ENCODE measurements at places on chromosomes 13 and 19.
A peak's percentile ranks its signal among the peaks of the same experiment; 100 is the strongest.

GRCh38 chr13:78826936-78827335 lies 168.0 kb upstream of the OBI1 start:
- DNase-seq, result no peak

DNA sequence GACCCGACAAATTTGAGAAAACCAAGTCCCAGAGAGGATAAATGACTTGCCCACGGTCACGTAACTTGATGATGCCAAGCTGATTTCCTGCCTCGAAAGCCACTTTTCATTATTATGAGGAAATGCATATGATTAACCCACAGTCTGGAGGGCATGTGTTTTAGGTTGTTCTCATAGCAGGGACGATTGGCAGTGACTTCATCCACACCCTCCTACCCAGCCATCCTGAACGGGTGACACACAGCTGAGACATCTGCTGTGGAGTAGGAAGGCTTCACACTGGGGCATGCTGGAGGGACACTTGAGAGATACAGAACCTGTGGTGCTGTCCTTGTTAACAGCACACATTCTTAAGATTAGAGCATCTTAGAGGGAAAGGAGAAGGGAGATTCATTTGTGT lies 65.4 kb upstream of the WDFY2 start:
- DNase-seq, result no peak

GRCh38 chr19:58440556-58440955 lies 603 bp upstream of the ZNF132 start:
- DNase-seq, result no peak

- no peak for DNase-seq
Observed at GRCh38 chr19:3656073-3656746, 29.6 kb upstream of the CACTIN start.

DNA sequence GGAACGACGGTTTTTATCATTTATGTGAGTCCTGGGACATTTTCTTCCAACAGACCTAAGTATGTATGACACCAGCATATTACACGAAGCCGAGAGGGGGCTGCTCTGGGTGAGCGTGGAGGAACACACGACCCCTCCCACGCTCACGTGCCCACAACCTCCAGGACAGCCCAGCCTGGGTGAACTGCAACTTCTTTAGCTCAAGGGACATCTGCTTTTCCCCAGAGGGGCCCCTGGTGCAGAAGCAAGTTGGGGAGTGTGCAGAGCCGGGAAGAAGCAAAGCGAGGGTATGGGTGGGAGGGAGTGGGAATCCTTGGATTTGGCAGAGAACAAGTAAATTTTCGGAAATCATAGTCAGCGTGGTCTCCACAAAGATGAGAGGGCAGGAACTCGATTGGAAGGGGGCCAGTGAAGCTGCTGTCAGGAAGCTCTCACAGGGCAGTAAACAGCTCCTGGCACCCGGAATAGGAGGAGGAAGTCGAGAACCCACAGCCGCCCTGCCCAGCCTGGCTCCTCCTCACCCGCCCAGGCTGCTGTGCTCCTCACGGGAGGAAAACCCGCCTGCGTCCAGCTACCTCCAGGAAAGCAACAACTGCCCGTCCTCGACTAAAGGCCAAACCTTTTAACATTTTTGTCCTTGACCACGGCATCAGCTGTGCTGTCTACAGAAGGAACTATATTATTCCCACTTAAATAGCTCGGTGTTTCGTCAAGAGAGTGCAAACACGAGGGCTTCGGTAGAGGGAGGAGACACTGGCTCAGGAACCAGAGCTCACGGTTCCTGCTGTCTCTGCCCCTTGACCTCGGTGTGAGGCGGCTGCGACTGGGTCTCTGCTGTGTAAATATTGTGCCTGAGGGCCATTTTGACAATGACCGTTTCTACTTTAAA lies 17.2 kb upstream of the CFAP97D2 start:
- DNase-seq, result no peak

- DNase-seq, result no peak
Observed at GRCh38 chr13:33280923-33281322, 4.6 kb downstream of the STARD13 start.

DNA sequence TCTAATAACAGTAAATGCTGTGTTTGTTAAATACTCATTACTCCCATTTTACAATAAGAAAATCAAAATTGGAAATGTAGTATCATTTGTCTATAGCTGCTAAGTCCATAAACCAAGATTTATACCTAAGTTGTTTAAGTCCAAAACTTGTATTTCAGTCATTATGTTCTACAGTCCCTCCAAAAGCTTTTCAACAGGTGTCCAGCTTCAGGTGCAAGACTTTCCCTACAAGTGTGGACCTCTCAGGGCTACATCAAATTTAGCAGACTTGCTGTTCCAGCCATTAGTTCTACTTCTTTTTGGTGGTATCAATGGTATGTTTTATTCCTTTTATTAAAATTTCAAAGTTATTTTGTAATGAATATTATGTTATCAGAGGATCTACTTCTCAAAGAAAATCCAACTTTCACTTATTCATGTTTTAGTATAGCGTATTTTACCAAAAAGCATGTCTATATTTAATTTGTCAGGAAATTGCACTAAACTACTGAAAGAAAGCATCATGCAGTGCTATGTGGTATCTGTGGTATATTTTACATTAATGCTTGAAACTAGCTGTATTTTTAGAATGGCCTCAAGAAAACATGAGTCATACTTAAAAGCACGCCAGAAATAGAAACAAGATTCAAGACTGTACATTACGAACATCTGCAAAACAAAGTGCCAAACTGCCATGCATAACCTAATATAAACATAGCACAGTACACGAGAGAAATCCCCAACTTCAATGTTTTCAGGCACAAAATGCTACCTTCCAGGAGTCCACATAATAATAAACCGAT lies 44.5 kb downstream of the VWA8 start:
- peak; percentile 64 for DNase-seq

- DNase-seq, result no peak
Observed at GRCh38 chr13:73984949-73985691, 149.1 kb downstream of the KLF12 start.

GRCh38 chr13:24220086-24220703 lies 59.7 kb downstream of the SPATA13 start:
- DNase-seq, result peak; percentile 61

DNA sequence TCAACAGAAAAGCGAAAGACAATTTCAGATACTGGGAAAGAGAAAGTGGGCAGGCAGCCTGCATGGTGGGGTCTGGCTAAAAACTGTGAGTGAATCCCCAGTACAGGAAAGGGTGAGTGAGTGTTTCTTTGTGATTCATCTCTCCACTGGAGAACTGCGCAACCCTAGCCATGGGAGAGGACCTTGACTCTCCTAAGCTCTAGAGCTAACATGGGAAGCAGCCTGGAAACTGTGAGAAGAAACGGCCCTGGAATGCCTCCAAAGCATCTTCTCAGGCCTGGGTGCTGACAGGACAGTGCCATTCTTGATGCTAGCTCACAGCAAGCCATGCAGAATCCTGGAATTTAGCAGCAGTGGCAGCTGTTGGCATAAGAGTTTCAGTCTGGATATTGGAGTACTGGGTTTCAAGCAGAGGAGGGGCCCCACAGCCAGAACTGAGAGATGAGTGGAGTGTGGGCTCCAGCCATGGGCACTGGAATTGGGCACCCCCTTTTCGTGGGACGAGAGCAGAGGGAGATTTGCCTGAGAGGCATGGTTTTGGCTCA lies 18.7 kb upstream of the SLAIN1 start:
- DNase-seq, result no peak

DNA sequence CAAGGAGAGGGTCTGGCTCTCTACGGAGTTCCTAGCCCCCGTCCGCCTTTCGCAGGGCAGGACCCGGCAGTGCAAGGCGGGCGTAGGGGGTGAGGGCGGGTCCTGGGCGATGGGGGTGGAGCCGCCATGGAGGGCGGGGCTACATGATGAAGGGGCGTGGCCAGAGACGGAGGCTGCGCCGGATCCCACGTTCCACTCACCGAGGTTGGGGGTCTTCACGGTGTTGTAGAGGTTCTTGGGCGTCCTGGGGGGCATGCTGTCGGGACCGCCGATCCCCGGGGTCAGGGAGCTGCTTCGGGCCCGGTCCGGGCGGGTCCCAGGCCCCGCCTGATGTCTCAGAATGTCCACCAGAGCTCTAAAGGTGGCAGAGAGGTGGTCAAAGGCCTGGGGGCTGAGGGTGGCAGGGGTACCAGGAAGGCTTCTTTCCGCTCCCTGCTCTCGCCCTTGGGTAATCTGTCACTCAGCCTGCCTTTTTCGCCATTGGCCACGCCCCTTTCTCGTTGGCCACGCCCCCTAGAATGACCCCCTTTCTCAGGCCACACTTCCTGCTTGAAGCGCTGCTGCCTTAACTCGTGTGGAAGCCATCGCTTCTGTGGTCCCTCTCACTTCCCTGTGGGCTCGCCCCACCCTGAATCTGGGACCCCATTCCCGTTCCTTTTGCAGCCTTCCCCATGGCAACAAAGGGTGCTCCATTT lies 2.5 kb downstream of the SHISA7 start:
- no peak for DNase-seq

DNA sequence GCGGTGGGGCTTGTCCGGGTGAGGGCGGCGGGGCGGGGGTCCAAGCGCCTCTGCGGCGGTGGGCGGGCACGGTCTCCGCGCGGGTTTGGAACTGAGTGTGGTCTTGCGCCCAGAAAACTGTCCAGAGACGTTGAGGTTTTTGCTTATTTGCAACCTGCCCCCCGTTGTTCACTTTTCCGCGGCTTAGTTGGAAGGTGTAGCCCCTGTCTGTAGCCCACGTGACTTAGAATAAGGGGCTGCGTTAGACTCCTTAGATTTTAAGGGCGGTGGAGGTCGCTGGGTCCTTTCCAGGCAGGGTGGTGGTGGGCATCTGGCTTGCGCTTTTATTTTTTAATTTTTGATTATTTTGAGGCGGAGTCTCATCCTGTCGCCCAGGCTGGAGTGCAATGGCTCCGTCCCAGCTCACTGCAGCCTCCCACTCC lies 748 bp downstream of the RPS15 start:
- no peak for DNase-seq

GRCh38 chr19:49453757-49454240 lies 774 bp downstream of the ALDH16A1 start:
- DNase-seq, result no peak

- DNase-seq, result no peak
Observed at GRCh38 chr19:8192221-8192820, 16.8 kb upstream of the CERS4 start.

DNA sequence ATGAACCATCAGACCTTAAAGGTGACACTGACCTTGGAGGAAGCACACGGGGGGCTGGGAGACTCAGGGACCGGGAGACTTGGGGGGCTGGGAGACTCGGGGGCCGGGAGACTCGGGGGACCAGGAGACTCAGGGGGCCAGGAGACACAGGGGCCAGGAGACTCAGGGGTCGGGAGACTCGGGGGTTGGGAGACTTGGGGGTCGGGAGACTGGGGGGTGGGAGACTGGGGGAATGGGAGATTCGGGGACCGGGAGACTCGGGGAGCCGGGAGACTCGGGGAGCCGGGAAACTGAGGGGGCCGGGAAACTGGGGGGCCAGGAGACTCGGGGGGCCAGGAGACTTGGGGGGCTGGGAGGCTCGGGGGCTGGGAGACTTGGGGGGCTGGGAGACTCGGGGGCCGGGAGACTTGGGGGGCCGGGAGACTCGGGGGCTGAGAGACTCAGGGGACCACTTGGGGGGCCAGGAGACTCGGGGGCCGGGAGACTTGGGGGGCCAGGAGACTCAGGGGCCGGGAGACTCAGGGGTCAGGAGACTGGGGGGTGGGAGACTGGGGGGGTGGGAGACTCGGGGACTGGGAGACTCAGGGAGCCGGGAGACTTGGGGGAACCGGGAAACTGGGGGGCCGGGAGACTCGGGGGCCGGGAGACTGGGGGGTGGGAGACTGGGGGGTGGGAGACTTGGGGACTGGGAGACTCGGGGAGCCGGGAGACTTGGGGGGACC lies 62.9 kb downstream of the RASA3 start:
- DNase-seq, result no peak

- DNase-seq, result no peak
Observed at GRCh38 chr19:14565298-14565679, 6.6 kb downstream of the NDUFB7 start.

DNA sequence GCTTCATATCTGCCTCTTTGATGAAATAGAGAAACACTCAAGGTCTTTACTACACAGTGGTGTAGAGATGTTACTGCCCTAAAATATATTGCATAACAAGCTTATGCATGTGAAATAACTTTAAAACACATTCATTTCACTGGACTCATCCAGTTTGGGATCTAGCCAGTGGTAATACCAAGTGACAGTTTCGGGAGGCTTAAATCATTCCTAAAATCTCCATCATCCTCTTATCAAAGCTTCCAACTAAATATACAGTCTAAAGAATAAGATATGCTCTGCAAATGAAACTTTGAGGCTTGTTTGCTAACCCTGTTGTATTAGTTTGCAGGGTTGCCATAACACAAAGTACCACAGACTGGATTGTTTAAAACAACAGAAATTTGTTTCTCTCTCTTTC lies 52.8 kb downstream of the THSD1 start:
- peak; percentile 75 for DNase-seq

DNA sequence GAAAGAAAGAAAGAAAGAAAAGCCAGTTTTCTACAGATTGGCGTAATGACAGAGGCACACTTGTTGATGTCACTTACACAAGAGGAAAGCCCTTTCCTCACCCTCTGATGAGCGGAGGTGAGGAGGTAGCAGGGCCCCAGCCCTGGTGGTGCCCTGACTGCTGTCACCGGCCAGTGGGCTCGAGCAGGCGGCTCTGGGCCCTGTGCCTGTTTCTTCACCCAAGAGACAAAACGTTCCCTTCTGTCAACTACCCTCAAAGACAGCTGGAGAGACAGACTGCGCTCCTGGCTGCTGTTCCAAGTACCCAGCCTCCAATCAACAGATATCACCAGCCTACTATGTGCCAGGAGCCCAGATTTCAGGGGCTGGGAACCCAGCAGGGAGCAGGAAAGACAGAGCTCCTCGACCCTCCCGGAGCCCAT lies 10.1 kb downstream of the EPS15L1 start:
- no peak for DNase-seq

- no peak for DNase-seq
Observed at GRCh38 chr13:98994896-98995295, 17.0 kb upstream of the DOCK9 start.

DNA sequence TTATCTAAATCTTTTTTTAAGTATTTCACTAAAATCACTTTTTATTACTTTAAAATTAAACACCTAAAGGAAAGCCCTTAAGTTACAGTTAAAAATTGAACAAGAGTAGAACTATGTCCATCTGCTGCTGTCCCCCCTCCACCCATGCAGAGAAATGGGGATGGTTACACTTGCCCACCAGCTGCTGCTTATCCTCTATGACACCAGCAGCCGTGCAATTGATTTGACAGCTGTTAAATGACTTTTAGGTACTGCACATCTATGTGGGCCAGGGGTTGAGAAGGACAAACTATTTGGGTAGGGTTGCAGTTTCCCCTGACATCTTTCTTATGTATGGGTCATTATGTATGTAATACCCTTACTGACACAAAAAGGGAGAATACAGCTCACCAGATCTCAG lies 77.2 kb downstream of the TBC1D4 start:
- DNase-seq, result no peak

DNA sequence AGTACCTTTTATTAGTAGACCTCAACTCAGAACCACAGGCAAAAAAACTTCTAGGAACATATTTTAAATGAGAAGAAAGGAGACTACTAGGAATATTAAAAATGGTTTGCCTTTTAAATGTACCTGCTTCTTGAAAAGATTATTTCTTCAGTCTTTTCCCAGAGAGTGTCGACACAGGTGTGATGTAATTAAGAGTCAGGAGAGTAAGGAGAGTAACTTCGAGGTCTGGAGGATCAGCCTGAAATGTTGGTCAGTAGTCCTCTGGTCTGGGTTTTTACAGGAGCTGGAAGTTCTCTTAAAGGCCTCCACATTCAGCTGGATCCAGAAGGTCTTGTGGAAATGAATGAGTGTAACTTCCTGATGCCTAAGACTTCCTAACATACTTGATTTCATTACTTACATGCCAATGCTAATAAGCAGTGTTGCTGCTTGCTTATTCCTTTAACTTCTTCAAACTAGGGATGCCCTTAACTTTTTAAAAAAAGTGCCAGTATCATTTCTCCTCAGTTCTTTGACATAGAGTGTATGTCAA lies at the start of gene KCTD4:
TSS of gene KCTD4 (minus strand) at position 345 of the 532 bp plus-strand sequence. CDS start 6,478 bp downstream, outside the sequence.
- DNase-seq, result no peak

All from AG09309 (cell line).